A172 (cell line): ENCODE measurements at places on chromosomes 3 and 15. TPM values are rescaled to one million over a fixed set of nuclear protein-coding genes. Genes with fewer than 3 reads are reported as not detected.

CHRNA7 gene
- 0.10 and 0.19 TPM in 2 replicates for total RNA-seq

MCF2L2 gene
- total RNA-seq, result 0.22 and 0.41 TPM in 2 replicates

IL17RB gene
- not detected in 2 replicates for total RNA-seq

LRRC3B gene
- total RNA-seq, result not detected in 2 replicates

ABTB1 gene
- 1.9 and 4.2 TPM in 2 replicates for total RNA-seq

CD96 gene
- not detected in 2 replicates for total RNA-seq

ATP13A4 gene
- not detected in 2 replicates for total RNA-seq

CIB2 gene
- total RNA-seq, result 10.7 and 14.4 TPM in 2 replicates

CHRNA3 gene
- total RNA-seq, result 0.02 and 0.14 TPM in 2 replicates

FAM81A gene
- 0.78 and 1.3 TPM in 2 replicates for total RNA-seq

ECE2 gene
- not detected in 2 replicates for total RNA-seq

GOLGA6L7 gene
- not detected in 2 replicates for total RNA-seq

SLC28A2 gene
- total RNA-seq, result not detected in 2 replicates

MRPS22 gene
- 99.0 and 142 TPM in 2 replicates for total RNA-seq

IQCF5 gene
- not detected in 2 replicates for total RNA-seq

ITIH3 gene
- total RNA-seq, result 2.2 and 3.1 TPM in 2 replicates

LXN gene
- not detected in 2 replicates for total RNA-seq

MAP1A gene
- total RNA-seq, result 45.0 and 53.1 TPM in 2 replicates

SMCO1 gene
- total RNA-seq, result not detected in 2 replicates

RLBP1 gene
- total RNA-seq, result not detected in 2 replicates

VEPH1 gene
- 17.1 and 25.0 TPM in 2 replicates for total RNA-seq

DCBLD2 gene
- 808 and 1,036 TPM in 2 replicates for total RNA-seq

ISLR gene
- total RNA-seq, result 0.41 and 0.53 TPM in 2 replicates

P3H2 gene
- 12.6 and 30.3 TPM in 2 replicates for total RNA-seq
